Frontal cortex (tissue), 4 donors: ENCODE measurements at places on chromosomes 5 and 9. TPM values are rescaled to one million over a fixed set of nuclear protein-coding genes. Genes with fewer than 3 reads are reported as not detected.

The BHMT2 gene
- 0.41 TPM for total RNA-seq

The GFRA3 gene
- total RNA-seq: not detected

The IL4 gene
- not detected for total RNA-seq

DNA sequence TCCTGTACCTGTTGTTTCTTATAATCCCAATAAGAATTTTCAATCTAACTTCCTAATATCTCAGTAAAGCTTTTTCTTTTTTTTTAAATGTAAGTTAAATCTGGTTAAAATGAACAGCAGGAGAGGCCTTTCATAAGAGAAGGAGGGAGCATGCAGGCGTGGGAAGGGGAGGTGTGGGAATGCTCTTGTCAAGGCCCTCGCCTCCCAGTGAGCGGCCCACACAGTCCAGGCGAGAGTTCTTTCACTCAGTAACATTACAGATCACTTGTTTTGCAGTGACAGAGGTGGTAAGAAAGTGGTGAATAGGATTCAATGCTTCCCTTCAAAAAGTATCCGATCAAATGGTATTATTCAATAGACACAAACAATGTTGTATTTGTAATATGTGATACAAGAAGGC is 125.0 kb downstream of the EPB41L4A start:
- DNase-seq: no peak

DNA sequence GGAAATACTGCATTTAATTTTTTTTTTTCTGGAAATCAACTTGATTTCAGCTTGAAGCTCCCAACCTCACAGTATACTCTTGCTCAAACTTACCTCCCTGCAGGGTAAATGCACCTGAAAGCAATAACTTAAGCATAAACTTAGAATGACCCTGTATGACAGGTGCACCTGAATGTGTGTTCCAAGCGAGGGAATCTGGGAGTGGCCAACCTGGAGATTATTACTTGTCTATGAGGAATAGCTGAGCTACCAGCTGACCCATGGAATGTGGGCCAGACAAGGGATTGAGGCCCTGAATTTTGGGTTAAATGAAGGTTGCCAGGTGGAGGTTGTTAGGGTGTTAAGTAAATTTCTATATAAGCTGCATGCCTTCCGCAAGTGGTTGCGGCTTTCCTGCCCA is 140.6 kb downstream of the OSTF1 start:
- DNase-seq: no peak

- DNase-seq: no peak
These were observed 85.7 kb upstream of the FBXW11 start for GRCh38 chr5:172091956-172092732.

GRCh38 chr5:82719368-82719767 is 357.8 kb downstream of the TMEM167A start:
- no peak for DNase-seq

DNA sequence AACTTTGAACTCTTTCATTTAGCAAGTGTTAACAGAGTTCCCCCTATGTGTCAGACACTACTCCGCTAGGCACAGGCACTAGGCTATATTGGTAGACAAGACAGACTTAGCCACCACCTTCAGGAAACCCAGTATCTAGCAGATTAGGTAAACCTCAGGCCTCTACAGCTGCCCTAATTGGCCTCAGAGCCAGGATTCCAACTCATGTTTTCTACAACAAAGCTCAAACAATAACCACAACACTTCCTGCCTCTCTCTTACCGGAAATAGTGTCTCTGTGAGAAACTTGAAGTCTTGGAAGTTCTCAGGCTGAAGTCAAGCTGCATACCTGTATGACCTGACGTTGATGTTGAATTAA is 116.6 kb upstream of the SLC44A1 start:
- no peak for DNase-seq

The TIMD4 gene
- total RNA-seq: under 0.01 TPM

The CCDC187 gene
- 0.41 TPM for total RNA-seq

The ALDH1A1 gene
- total RNA-seq: 1.2 TPM

The DIRAS2 gene
- 55.4 TPM for total RNA-seq

GRCh38 chr9:68643901-68644809 is 60.9 kb upstream of the PIP5K1B start:
- DNase-seq: no peak

- no peak for DNase-seq
These were observed 26.2 kb downstream of the ZNF474 start for GRCh38 chr5:122155546-122155945.

- no peak for DNase-seq
These were observed 58.3 kb downstream of the TRIO start for GRCh38 chr5:14201325-14202045.

The ASPN gene
- 5.3 TPM for total RNA-seq

The LCP2 gene
- 1.2 TPM for total RNA-seq

DNA sequence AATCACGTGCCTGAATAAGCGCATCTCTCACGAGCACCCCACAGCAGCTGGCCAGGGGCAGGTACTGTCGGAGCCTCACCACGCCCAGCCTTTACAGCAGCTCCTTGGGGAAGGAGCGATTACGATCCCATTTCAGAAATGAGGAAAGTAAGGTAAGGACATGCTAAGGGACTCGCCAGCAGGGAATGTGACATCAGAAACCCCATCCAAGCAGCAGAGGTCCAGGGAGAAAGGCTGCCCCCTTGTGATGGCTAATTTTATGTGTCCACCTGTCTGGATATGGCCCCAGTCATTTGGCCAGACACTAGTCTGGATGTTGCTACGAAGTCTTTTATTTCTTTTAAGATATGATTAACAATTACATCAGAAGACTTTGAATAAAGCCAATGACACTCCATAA is 77.3 kb downstream of the UBE2QL1 start:
- DNase-seq: peak; percentile 26

DNA sequence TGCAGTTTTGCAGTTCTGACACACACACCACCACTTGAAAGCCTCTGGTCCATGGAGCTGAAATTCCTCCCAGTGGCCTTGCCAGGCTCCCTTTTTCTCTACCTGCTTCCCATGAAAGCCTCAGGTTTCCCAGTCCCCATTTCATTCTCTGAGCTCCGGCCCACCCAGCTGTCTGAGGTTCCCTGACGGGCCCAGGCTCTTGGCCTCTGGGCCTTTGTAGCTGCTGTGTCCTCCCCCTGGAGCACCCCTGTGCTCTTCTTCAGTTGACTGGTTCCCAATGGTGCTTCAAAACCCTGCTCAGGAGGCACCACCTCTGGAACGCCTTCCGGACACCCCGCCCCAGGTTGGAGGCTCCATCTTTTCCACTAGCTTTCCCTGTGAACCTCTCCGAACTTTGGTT is 155.9 kb upstream of the SHB start:
- no peak for DNase-seq

- DNase-seq: no peak
These were observed 23.8 kb downstream of the C9 start for GRCh38 chr5:39340506-39340905.

GRCh38 chr5:105877592-105877991 is 1793.1 kb downstream of the EFNA5 start:
- DNase-seq: no peak

DNA sequence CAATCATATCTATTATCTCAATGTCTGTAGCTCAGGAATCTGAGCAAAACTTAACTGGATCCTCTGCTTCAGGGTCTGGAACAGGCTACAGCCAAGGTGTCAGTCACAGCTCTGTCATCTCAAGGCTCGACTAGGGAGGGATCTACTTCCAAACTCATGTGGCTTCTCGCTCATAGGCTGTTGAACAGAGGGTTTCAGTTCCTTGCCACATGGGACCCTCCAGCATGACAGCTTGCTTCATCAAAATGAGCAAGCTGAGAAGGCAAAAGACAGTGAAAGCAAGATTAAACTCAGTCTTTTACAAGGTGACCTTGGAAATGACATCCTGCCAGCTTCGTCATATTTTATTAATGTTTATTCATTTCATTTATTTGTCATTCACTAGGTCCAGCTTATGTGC is 111.7 kb downstream of the GADD45G start:
- DNase-seq: no peak

The DBH gene
- total RNA-seq: under 0.01 TPM
